ENCODE measurements at places on chromosomes 5 and 9. TPM values are rescaled to one million over a fixed set of nuclear protein-coding genes. Genes with fewer than 3 reads are reported as not detected.
A peak's percentile ranks its signal among the peaks of the same experiment; 100 is the strongest.

NR4A3 gene
- total RNA-seq: 36.9 TPM

DNA sequence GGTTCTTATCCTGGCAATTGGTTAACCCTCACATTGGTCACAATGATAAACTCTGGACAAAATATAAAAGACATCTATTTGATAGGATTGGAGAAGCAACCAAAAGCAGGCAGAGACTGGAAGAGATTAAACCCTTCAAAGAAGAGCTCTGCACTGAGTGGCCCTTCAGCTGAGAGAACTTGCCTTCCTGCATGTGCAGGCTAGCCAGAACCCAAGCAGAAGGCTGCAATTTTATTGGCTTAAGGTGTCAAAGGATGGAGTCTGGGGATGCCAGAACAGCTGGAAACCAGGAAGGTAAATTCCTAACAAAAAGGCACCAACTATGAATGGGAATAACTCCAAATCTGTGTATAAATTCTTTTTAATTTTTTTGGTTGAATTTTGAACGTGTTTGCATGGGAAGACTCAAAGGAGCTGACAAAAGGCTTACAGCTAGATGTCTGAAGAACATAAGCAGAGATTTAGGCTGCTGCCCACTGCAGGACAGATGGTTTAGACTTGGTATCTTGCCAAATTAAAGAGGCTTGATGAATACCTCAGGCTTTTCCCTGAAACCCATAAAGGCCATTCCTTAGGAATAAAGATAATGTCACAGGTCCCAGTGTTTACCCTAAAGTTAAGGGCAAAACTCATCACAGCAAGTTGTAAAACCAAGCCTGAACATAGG lies 66.3 kb downstream of the NR2F1 start:
- no peaks in the 10 kb centered on the region for H3K36me3 ChIP-seq
- H3K27ac ChIP-seq: no peak overlapping the region
- no peaks in the 10 kb centered on the region for H3K27me3 ChIP-seq
- no peak overlapping the region for H3K4me3 ChIP-seq

DNA sequence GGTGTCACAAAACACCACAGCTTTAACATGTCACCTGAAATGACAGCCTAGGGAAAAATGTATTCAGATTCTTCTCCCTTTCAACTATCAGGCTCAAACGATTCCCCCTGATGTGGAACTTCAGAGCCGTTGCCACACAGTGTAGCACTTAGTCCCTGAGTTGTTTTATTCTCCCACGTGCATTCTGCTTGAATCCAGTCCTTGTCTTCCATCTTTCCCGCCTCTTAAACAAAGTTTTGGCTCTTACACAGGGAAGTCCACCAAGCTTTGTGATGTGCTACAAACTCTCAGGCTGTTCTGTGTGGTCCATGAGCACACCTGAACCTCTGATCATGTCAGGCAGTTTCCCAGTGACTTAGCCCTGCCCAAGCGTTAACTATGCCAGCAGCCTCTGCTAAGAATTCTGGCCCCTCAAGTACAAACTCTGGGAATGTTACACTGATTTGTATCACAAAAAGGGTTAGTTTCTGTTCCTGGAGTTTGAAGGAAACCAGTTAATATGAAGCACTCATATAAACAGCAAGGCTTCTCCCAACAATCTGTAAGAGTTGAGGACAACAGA lies 45.8 kb upstream of the RNF38 start:
- H3K27me3 ChIP-seq: no peaks in the 10 kb centered on the region
- H3K4me3 ChIP-seq: no peak overlapping the region
- no peak for DNase-seq
- H3K36me3 ChIP-seq: no peaks in the 10 kb centered on the region
- H3K4me1 ChIP-seq: no peaks in the 10 kb centered on the region

DNA sequence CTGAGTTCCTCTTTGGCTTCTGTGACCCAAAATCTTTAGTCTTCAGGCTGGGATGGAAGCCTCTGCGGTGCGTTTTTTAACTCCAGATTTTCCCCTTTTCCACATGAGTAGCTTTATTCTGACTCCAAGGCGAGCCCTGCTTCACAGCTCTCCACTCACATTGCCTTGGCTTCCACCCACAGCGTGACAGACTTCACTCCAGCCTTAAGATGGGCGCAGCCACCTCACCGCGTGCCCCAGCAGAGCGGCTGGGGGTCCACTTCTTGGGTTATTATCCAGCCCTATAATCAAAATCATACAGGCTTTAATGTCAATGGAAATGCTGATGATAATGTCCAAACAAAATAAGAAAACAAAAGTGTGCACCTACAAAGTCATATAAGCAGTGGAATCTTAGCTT lies 1.2 kb downstream of the EXOC3 start:
- DNase-seq: no peak
- H3K36me3 ChIP-seq: peaks cover 21% of the 10 kb centered on the region
- H3K4me3 ChIP-seq: peak overlapping the region; percentile 99
- no peaks in the 10 kb centered on the region for H3K27me3 ChIP-seq
- H3K27ac ChIP-seq: no peak overlapping the region

HOMER1 gene
- 2.4 TPM for total RNA-seq

GRCh38 chr5:95652849-95653248 lies 6.3 kb downstream of the RFESD start:
- no peaks in the 10 kb centered on the region for H3K27me3 ChIP-seq
- peaks cover under 1% of the 10 kb centered on the region for H3K4me1 ChIP-seq
- no peak for DNase-seq
- no peak overlapping the region for H3K4me3 ChIP-seq

DNA sequence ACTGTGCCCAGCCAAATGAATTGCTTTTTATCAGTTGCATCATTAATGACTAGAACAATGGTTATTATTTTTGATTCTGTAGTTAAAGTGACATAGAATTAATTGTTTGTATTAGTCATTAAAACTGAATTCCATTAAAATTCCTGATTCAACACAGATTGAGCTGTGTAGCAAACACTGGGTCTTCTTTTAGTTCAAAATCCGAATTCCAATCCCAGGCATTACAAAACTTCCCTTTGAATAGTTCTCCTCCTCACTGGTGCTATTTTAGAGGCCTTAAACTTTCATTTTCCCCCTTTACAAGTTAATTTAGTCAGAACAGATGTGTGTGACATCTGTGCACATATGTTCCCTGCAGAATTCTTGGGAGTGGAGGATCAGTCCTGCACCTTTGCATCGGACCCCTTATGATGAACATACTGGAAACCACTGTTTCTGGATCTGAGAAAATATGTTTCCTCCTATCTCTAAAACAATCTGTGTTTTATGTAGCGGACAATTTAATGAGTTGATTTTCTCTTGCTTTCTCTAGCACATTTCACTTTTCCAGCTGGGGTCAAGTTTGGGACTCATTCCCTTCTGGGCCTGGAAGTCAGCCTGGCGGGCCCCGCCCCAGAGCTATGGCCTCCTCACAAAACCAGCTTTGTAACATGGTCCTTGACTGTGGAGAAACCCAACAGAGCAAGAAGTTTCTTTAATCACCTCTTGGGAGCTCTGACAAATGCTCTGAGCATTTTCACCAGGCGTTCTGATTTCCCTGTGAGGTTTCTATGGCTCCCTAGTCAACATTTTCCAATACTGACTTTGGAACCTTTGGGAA lies 87.9 kb upstream of the MAMDC2 start:
- H3K4me3 ChIP-seq: no peak overlapping the region
- no peak for DNase-seq
- no peaks in the 10 kb centered on the region for H3K27me3 ChIP-seq
- H3K36me3 ChIP-seq: no peaks in the 10 kb centered on the region
- H3K27ac ChIP-seq: no peak overlapping the region

Data from thoracic aorta (tissue), 2 donors.